Hematopoietic multipotent progenitor cell treated with erythropoietin and hydrocortisone succinate and interleukin-3 and kit ligand, for 4 days (in vitro differentiated cells): ENCODE measurements at places on chromosomes 16 and 17.

DNA sequence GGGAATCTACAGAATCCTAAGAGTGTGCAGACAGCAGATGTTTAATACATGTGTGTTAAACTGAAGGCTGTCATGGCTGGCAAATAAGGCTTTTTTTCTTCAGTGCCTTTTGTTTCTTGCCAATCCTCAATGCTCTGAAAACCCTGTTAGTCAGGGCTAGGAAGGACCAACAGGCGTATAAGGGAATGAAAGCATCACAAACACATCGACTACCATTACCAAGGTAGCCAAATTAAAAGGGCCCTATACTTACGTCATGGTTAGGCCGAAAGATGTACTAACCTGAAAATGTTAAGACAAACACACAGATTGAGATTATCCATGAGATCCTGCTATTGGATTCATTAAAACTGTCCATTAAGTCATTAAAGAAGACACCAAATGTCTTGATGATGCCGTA, 13.1 kb downstream of the SLC16A6 start:
- no peak for DNase-seq

GRCh38 chr17:2227025-2227699, 76.4 kb downstream of the SMG6 start:
- no peak for DNase-seq

GRCh38 chr17:66417300-66417719, 114.9 kb downstream of the PRKCA start:
- DNase-seq, result no peak

- no peak for DNase-seq
Observed at GRCh38 chr16:46858151-46858550, 26.0 kb upstream of the GPT2 start.

DNA sequence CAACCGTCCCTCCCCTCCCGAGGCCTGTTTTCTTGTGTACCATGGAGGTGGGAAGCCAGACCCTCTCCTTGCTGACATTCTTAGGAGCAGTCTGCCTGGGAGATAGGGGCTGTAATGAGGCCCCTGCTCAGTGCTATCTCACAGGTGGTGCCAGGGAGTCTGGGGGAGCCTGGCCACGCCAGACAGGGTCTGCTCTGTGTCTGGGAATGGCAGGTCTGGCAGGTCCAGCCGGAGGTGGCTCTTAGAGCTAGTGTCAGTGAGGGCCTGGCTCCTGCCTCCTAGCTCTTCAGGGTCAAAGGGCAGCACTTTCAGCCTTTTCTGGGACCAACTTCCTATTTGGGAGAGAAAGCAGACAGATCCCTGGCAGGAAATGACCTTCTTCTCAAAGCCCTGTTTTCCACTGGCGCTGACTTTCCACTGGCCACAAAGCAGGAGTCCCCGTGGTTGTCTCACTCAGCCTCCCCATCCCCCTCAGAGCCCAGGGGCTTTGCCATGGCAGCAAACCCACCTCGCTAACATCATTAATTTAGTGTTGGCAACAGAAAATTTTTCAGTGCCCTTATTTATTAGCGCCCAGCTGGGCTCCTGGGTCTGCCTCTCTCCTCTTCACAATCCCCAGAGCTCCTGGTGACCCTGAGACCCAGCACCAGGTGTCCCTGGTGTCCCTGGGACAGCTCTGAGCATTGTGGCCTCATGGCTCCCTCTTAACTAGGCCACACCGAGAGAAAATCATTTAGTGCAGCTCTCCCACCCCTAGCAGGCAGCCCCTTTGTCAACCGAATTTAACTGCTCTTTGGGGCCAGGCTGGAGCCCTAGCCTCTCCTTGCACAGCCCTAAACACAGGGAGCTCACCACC, 24.0 kb upstream of the DOK4 start:
- no peak for DNase-seq

DNA sequence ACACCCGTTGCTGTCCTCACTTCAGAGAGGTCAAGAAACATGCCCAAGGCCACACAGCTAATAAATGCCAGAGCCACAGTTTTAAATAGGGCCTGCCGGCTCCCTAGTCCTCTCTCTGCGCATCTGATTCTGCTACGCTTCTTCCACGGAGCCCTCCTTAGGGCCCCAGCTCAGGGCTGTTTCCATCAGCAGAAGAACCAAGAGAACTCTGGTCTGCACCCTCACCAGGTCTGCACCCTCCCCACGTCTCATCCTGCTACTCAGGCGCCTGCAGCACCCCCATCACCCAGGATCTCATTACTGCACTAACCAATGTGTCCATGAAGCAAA, 79.5 kb upstream of the NKD1 start:
- no peak for DNase-seq

- DNase-seq, result no peak
Observed at GRCh38 chr16:23055481-23055880, 93.8 kb downstream of the USP31 start.

DNA sequence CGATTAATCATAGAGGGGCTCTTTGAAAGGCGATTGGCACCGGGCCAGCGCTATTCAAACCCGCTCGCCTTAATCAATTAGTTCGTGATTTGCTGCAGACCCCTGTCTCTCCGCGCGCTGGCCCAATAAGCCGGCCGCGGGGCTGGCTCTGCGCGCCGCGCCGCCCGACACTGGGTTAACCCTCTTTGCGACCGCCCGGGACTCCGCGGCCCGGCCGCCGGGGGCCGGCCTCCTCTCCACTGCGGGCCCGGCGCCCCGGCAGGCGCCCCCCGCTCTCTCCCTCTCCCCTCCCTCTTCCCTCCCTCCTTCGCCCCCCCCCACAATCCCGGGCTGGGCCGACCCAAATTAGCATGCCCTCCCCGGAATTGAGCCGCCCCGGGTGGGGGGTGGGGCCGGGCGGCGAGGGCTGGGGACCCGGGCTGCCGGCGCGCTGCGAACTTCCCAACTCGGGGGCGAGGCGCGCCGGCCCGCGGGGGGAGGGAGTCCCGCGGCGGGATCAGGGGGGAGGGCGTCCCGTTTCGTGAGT, 428 bp upstream of the SALL1 start:
- DNase-seq, result peak; percentile 17

GRCh38 chr17:75088465-75089417, 987 bp downstream of the SLC16A5 start:
- DNase-seq, result peak; percentile 49

DNA sequence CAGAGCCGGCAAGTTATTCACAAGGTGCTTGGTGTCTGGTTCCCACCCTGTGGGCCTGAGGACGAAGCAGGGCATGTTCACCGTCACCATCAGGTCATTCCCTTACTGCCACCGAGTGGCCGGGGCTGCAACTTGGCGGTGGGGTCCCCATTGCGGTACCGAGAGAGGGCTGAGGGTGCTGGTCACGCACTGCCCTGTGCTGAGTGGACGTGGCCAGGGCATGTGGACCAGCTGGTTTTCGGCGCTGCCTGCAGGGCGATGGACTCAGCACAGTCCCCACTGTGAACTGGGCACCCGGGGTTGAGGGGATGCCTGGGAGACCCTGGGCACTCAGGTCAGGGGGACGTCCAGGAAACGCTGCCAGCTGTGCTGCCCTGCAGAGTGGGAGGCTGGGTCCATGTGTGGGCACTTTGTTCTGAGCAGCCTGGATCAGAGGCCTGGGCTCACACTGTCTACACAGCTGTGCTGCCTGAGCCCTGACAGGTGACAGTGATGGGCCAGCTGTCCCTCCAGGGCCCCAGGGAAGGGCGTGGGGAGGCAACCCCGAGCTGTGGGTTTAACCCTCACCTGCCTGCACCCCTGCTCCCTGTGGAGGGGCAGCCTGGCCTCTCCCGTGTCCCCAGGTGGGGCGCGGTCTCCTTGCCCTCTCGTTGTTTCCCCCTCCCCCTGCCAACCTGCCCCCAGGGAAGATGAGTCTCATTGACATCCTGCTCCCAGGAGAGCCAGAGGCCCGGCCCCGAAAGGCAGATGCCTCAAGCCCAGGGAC, 39.3 kb upstream of the GNG13 start:
- DNase-seq, result no peak

DNA sequence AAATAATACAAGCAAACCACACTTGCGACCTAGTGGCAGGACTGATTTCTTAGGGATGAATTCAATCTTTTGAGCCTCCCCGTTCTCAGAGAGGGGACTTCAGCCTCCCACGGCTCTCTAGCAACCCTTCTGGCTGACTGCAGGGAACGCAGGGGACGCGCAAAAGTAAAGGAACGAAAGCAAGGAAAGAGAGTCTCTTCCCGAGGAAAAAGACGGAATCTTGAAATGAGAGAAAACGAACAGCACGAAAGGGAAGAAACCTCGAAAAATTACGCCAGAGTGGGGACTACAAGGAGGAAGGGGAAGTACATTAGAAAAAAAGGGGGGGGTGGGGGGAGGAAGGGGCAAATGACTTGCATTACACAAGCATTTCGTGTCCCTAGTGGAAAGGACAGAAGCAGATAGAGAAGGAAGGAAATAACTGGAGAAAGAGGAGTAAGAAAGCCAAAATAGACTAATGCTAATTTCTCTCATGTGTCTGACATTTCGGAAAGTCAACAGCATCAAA, 1.2 kb downstream of the GRB2 start:
- peak; percentile 88 for DNase-seq

DNA sequence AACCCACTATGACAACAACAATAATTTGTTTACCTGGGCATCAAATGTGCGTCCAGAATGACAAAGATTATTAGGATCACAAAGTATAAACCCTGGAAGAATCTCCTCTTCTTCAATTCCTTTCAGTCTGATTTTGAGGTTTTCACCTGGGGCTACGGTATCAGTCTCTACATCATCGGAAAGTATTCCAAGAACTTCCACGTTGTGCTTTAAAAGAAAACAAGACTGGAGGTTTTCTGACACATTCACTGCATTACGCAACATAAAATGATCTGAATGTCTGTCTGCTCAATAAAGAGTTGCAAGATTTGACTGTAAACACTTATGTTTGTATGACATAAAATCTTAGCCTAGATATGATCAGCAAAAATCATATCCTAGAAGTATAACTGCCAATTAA, 26.0 kb upstream of the RSL1D1 start:
- no peak for DNase-seq

DNA sequence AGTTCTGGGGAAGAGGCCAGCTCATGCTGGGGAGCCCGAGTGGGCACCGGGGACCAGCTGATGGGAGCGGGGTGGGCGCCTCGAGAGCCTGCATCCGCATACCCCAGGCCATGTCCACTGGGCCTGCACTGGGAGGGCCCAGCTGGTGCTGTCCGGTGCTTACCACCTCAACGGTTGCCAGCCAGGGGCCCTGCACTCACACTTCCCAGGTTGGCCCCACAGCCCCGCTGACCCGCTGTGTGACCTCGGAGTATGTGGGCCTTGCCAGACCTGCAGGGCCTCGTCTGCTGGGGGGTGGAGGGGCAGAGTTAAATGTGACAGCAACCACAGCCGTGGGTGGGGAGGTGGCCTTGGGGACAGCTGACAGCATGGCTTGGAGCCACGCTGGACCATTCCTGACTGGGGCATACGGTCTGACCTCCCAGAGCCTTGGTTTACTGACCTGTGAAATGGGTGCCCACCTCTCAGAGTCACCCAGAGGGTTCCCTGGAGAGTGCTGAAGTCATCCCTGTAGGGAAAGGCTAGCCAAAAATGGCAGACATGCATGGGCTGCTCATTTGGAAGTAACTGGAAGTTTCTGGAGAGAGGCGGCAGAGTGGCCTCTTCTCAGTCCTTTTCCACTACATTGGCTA, 5.4 kb upstream of the GAA start:
- DNase-seq, result no peak

- no peak for DNase-seq
Observed at GRCh38 chr17:8995711-8996110, 25.6 kb upstream of the NTN1 start.

DNA sequence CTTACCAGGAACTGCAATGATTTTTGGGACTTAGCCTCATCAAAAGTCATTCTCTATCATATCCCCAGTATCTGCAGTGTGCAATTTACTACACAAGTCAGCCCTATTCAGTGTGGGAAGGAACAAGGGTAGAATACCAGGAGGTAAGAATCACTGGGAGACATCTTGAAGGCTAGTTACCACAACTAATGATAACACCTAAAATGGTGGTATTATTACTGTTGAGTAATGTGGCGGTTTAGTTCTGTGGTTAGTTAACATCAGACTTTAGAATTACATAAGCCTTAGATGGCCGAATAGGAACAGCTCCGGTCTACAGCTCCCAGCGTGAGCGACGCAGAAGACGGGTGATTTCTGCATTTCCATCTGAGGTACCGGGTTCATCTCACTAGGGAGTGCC, 567.9 kb upstream of the CDH11 start:
- DNase-seq, result peak; percentile 7

GRCh38 chr17:81322271-81323082, 27.4 kb upstream of the SLC38A10 start:
- DNase-seq, result peak; percentile 69

- peak; percentile 63 for DNase-seq
Observed at GRCh38 chr17:79813297-79814126, 16.6 kb upstream of the CBX8 start.

DNA sequence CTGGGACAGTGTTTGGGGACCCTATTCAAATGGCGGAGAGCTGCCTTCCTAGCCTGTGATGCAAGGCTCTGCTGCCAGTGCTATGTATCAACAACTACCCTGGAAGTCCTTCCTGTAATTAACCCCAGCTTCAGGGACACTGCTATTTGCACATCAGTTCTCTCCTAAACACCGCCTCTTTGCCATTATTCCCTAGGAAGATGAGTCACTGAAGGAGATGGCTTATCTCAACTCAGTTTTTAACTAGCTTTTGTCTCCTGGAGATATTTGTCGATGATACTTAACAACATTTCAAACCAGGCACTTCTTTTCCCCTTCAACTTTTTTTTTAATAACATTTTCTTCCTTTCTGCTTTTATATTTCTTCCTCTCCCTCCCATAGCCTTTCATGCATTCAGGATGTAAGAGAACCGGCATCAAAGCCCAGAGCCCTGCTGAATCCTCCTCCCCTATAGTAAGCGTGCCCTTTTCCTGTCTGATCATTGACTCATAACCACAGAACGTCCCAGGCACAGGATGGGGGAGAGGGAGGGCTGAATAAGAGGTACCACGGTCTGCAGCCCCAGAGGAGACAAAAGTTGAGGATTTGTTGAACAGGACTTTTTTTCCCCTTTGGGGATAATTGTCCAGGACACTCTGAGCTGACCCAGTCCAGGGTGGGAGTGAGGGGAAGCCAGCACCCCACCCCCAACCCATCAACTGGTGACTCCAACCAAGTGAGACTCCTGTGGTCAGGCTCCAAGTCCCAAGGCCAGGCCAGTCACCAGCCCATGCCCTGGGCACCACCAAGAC, 387.8 kb upstream of the SALL1 start:
- DNase-seq, result peak; percentile 17

- peak; percentile 61 for DNase-seq
Observed at GRCh38 chr17:50129728-50130558, at the start of gene SAMD14. Gene SAMD14 (minus strand): TSS chr17:50130160. CDS start chr17:50124959, 5,201 bp downstream.

- peak; percentile 95 for DNase-seq
Observed at GRCh38 chr17:44110823-44111633, 12.4 kb downstream of the HDAC5 start.

DNA sequence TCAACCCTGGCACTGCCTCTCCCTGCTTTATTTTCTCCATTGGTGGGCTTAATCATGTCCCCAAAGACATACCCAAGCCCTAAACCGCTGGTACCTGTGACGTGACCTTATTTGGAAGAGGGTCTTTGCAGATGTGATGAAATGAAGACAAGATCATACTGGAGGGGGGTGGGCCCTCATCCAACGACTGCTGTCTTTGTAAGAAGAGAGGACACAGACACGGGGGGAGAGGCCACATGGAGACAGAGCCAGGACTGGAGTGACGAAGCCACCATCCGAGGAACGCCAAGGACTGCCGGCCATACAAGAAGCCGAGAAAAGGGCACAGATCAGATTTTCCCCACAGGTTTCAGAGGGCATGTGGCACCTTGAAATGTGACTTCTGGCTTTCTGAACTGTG, 62.5 kb downstream of the C16orf95 start:
- no peak for DNase-seq

GRCh38 chr16:21608639-21609328, 9.4 kb downstream of the METTL9 start:
- peak; percentile 86 for DNase-seq

GRCh38 chr16:26137956-26138355, 446.2 kb downstream of the HS3ST4 start:
- DNase-seq, result no peak
